Stimulated activated CD4-positive, alpha-beta T cell treated with anti-CD3 and anti-CD28 coated beads, Interleukin-2, amount 100 ng/mL, for 48 hours (primary cell): ENCODE measurements at places on chromosomes 4 and X.

DNA sequence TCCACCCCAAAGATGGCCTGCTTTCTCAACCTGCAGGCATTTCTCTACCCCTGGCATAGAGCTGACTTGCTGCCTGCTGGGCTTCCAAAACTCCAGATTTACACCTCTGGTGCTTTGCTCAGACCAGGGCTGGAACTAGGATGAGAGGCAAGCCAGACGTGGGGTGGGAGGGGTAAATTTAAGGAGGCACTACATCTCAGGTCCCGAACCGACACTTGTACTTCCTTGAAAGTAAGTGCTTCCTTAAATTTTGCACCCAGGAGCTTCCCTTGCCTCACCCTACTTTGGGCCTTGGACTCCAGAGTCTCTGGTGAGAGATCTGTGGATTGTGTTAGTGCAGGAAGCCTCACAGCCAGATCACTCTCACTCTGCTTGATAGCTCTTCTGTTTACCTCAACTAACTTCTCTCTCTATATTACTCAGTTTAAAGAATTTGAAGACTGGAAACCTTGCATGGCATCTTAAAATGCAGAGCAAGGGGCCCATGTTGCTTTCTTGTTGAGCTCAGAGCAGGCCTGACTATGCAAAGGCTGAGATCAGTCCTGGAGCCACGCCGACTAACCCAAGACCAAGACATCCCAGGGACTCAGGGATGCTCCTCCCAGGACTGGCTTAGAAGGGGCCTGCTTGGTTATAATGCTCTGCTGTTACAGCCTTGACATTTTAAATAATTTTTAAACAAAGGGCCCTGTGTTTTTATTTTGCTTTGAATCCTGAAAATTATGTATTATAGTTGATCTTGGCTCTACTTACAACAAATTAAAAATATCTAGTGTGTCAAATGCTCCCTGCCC is 145.0 kb upstream of the LEF1 start:
- no peak for DNase-seq

- no peak for DNase-seq
Measured at GRCh38 chr4:86019362-86019761, 340.5 kb downstream of the MAPK10 start.

GRCh38 chr4:181971973-181972372 is 271.2 kb upstream of the TENM3 start:
- no peak for DNase-seq

DNA sequence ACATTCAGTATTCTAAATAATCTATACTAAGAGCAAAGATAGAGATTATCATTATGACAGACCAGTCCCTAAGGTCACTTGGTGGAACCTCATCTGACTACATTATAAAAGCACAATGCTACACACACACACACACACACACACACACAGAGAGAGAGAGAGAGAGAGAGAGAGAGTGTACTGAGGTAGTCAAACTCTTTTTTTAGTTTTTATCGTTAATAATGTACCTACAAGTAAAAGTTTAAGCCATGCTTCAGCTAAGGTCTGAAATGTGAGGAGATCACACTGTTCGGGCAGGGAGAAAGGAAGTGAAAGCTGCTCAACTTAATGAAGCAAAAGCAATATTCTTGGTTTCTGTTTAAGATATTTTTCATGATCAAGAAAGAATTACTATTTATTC is 75.8 kb upstream of the CCDC160 start:
- no peak for DNase-seq

GRCh38 chr4:53321151-53321983 is 44.5 kb downstream of the SCFD2 start:
- no peak for DNase-seq

- no peak for DNase-seq
Measured at GRCh38 chrX:19866626-19867410, 20.6 kb downstream of the SH3KBP1 start.
